T-helper 2 cell treated with Interferon-gamma antibody and Interleukin-4, amounts not matched to agents 100 ng/mL and 5 ng/mL, for 36 hours (primary cell): ENCODE measurements at places on chromosomes 7 and 10. TPM values are rescaled to one million over a fixed set of nuclear protein-coding genes. Genes with fewer than 3 reads are reported as not detected.

TSPAN13 gene
- total RNA-seq = 0.57 and 1.1 TPM in 2 replicates

SFRP5 gene
- not detected in 2 replicates for total RNA-seq

UBTD1 gene
- 0.61 and 0.77 TPM in 2 replicates for total RNA-seq

STOX1 gene
- 0.70 and 0.73 TPM in 2 replicates for total RNA-seq

TMEM229A gene
- not detected in 2 replicates for total RNA-seq

HTR5A gene
- not detected in 2 replicates for total RNA-seq

PAX4 gene
- not detected in 2 replicates for total RNA-seq

EVX1 gene
- total RNA-seq = not detected in 2 replicates

EPO gene
- not detected in 2 replicates for total RNA-seq

RBM20 gene
- total RNA-seq = 0.07 and 0.09 TPM in 2 replicates

WDR37 gene
- 26.5 and 28.1 TPM in 2 replicates for total RNA-seq

OR2A42 gene
- 0.16 TPM in 1 of 2 replicates, not detected in the other for total RNA-seq

HYAL4 gene
- total RNA-seq = not detected in 2 replicates

LIPN gene
- not detected in 2 replicates for total RNA-seq

TIMM23 gene
- total RNA-seq = 66.1 and 68.3 TPM in 2 replicates

SLC18A3 gene
- total RNA-seq = not detected in 2 replicates

MAGI2 gene
- 0.05 TPM in 1 of 2 replicates, not detected in the other for total RNA-seq

SPDYE6 gene
- not detected in 2 replicates for total RNA-seq

AASS gene
- total RNA-seq = 0.68 and 0.89 TPM in 2 replicates

TRA2A gene
- total RNA-seq = 125 and 131 TPM in 2 replicates

COBL gene
- total RNA-seq = not detected in 2 replicates

ZNF467 gene
- total RNA-seq = not detected in 2 replicates

CCDC126 gene
- total RNA-seq = 5.7 and 7.0 TPM in 2 replicates

EBLN1 gene
- total RNA-seq = not detected in 2 replicates

RTKN2 gene
- 5.0 and 5.3 TPM in 2 replicates for total RNA-seq

HPSE2 gene
- not detected in 2 replicates for total RNA-seq

HABP2 gene
- not detected in 2 replicates for total RNA-seq

CALML5 gene
- not detected in 2 replicates for total RNA-seq

MMD2 gene
- total RNA-seq = not detected in 2 replicates

PDE6C gene
- total RNA-seq = not detected in 2 replicates
